ENCODE measurements at places on chromosomes 12 and 14.

DNA sequence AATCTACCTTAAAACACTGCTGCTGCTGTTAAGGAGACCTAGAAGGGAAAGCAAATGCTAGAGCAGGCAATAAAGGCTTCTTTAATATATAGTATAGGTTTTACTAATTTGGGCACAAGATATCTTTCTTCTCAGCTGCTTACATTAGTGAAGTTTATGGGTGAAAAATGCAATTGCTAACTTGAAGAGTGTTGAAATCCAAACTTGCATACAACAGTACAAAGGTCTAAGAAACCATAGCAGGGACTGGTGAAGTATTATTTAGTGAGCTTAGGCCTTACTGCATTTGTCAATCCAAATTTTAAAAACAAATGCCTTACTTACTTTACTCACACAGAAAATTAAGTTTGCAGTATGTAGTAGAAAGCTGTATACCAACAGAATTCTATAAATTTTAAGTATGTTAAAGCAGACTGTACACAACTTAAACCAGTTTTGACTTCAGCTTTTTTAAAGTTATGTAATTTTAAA lies 1.4 kb upstream of the AP4S1 start:
- no peak for DNase-seq

- no peak for DNase-seq
Measured at GRCh38 chr14:102523569-102524450, 14.2 kb upstream of the ANKRD9 start.

GRCh38 chr14:30299915-30300314 lies 259.0 kb upstream of the G2E3 start:
- no peak for DNase-seq

GRCh38 chr12:47190905-47191304 lies 111.1 kb upstream of the AMIGO2 start:
- DNase-seq, result no peak

GRCh38 chr14:34667007-34667406 lies 37.1 kb upstream of the SNX6 start:
- DNase-seq, result no peak

GRCh38 chr12:22407397-22407796 lies 72.9 kb upstream of the ST8SIA1 start:
- DNase-seq, result no peak

DNA sequence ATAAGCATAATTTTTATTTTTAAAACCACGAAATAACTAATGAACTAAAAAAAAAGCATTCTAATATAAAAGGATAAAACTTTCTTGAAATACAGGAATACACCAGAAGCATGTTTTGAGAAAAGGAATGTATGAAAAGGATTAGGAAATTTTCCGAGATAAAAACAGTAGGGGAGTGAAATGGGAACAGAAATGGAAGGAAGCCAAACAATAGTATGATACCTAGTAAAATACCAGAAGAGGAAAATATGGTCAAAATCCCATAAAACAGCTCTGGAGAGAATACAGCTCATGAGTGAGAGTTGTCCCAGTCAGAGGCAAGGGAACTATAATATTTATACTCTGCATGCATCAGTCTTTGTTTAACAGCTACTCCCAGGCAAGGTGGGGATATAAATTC lies 1016.2 kb downstream of the SLC6A15 start:
- no peak for DNase-seq

- no peak for DNase-seq
Measured at GRCh38 chr12:64781280-64782190, 22.3 kb upstream of the GNS start.

DNA sequence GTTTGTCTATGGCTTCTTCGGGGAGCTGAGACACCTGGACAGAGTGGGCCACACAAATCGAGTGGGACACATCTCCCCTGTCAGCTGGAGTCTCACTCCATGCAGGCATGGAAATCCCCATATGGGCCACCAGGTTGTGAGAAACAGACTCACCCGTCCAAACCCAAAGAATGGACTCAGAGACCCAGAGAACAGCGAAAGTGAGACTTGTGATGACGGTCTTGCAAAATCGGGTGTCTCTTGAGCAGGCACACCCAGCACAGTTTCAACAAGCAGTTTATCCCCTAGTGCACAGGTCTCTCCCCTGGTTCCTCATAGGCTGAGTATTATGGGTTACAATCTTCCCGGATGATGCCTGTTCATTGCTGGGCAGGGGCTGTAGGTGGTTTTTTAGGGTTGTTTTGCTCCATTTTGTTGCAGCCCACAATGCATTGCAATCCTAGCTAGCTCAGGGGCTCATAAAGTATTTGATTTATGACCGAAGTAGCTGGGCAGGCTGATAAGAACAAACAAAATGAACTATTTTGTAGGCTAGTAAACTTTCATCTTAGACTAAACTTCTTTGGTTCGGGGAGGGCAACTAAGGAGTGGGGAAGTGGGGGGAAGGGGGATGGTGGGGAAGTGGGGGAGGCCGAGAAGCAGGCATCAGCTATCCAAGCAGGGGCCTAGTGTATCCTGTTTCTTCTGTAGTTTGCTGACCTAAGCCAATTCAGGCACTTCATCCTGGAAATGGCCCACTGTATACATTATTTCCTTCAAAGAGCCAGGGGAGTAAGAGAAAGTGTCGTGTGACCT lies 45.3 kb downstream of the IQSEC3 start:
- DNase-seq, result no peak

Measured in left lung (tissue), 14 donors.